Dorsolateral prefrontal cortex (tissue), 122 donors: ENCODE measurements at places on chromosomes 12 and 14. TPM values are rescaled to one million over a fixed set of nuclear protein-coding genes. Genes with fewer than 3 reads are reported as not detected.

INHBC gene
- total RNA-seq: not detected

DNA sequence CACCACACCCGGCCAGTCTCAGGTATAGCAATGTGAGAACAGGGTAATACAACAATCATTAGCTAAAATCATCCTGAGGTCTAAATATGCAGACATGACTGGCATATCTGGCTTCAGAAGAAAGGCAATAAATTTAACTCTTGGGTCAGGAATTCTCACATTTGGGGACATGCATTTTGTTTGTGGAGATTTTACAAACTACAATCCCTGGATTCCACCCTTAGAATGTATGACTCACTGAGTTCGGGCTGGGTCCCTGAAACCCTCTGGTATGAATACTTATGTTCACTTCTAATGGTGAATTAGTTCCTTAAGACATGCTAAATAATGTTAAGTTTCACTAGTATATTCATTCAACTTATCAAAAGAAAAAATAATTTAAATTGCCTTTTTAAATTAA is 98.9 kb upstream of the HMGA2 start:
- DNase-seq: no peak

DNA sequence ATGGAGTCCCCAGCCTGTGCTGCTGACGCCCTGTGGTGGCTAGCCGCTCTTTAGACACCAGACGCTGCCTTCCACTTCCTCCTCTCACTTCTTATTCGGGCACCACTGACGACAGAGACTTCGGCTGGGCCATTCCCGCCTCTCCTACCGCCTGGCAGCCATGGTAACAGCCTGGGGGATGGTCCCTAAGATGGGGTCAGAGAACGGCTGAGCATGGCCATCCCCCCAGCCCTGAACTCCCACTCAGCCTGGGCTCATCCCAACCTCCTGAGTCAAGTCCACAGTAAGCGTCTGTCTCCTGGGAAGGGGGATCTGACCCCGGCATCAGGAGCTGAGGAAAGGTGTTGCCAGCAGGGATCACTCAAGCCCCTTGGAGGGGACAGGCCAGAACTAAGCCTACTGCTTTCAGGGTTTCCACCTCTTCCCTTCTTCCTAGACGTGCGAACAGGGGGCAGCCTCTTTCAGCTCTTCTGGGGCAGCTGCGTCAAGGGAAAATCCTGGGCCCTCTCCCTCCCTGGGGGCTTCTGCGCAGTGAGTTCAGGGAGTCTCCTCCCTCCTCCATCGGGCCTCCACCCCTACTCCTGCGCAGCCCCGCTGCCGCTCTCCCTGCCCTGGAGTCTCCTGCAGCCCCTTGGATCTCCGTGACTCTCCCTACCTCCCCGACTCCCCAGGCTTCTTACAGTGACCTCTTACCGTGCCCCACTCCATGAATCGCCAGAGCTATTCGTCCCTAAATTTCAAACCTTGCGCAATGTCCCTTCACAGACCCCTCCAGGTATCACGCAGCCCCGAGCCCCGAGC is 643 bp upstream of the TAMALIN start:
- DNase-seq: peak; percentile 70

EPYC gene
- not detected for total RNA-seq
